ENCODE measurements at places on chromosomes 2 and 18.
A peak's percentile ranks its signal among the peaks of the same experiment; 100 is the strongest.

- DNase-seq = no peak
Measured at GRCh38 chr2:20541651-20542050, 94.8 kb downstream of the RHOB start.

GRCh38 chr18:8439055-8439454 lies 170.2 kb upstream of the RAB12 start:
- no peak for DNase-seq

DNA sequence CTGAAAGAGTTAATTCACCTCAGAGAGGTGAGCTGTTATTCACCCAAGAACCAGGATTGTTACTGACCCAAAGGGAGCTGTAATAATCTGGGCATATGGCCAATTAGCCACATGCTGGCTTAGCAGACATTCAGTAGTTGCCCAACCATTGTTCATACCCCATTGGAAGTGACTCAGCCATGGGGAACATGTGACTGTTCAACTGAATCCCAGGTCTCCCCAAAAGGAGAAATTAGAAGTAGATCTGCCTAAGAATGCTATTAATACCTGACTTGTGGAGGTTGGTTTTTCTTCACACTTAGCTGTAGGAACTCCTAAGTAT lies 272.6 kb upstream of the UBE2E3 start:
- DNase-seq = no peak

DNA sequence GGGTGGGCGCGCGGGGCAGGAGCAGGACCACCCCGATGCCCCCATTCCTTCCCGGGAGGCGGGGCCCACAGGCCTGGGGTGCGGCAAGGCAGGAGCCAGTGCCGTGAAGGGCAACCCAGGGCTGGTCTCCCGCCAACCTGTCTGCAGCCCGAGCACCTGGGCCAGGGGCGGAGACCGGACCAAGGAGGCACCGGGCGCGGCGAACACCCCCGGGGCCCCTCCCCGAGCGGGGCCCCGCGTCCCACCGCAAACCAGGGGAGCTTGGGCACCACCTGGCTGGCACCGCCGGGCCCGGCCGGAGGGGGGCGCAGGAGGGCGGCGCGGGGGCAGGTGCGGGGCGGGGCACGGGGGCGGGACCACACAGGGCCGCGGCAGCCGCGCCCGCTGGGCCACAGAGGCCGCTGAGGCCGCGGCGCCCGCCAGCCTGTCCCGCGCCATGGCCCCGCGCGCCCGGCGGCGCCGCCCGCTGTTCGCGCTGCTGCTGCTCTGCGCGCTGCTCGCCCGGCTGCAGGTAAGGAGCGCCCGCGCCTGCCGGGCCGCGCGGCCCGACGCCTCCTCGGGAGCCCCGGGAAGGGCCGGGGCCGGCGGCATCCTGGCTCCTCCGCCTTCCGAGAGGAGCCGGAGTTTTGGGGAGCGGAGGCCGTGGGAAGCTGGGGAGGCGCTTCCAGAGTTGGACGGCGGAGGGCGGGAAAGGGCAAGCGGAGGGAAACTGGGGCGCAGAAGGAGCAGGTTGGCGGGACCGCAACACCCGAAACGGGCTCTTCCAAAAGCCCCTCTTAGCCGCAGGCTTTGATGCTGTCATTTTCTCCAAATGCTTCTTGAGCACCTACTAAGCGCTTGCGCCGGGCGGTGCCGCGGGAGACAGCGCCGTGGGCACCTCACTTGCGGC lies at the start of gene TNFRSF11A:
TSS of gene TNFRSF11A (plus strand) at position 394 of the 889 bp plus-strand sequence. CDS start at position 437, 43 bp downstream.
- peak; percentile 19 for DNase-seq

GRCh38 chr2:138364554-138365162 lies 136.9 kb upstream of the SPOPL start:
- no peak for DNase-seq

DNA sequence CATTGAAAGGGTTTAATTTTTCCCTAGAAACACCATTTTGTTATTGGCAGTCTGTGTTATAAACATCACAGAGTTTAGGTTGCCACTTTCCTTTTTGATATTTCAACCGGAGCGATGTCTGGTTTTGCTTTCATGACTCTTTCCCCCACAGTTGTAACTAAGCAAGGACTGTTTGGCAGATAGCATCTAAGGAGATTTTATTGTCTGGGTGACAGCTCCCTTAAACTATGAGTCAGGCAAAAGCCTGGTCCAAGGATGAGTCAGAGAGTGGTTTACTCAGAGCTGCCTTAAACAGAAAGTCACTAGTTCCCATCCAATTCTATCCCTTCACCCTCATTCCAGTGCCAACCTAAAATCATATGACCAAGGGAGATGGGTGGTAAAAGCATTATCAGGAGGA lies 341.6 kb upstream of the VWC2L start:
- no peak for DNase-seq

- no peak for DNase-seq
Measured at GRCh38 chr18:3605954-3606443, 156.0 kb downstream of the TGIF1 start.

All from C1 segment of cervical spinal cord (tissue), 14 donors.